Glutamatergic neuron (in vitro differentiated cells): ENCODE measurements at places on chromosomes 6 and 20. TPM values are rescaled to one million over a fixed set of nuclear protein-coding genes. Genes with fewer than 3 reads are reported as not detected.

The PARD6B gene
- total RNA-seq = 4.0 TPM

The SLC22A1 gene
- total RNA-seq = 2.2 TPM

The PPP1R14C gene
- 4.1 TPM for total RNA-seq

The DDX43 gene
- total RNA-seq = not detected

The FAM83C gene
- total RNA-seq = not detected

The TULP1 gene
- not detected for total RNA-seq

The VSTM2L gene
- 15.9 TPM for total RNA-seq

The KIF13A gene
- total RNA-seq = 26.7 TPM

The FHL5 gene
- total RNA-seq = not detected

The FAM162B gene
- total RNA-seq = not detected

The CCR6 gene
- total RNA-seq = not detected

The TBX18 gene
- total RNA-seq = 5.1 TPM

The SOX18 gene
- 0.66 TPM for total RNA-seq

The C4A gene
- 9.3 TPM for total RNA-seq

The SCRT2 gene
- 28.0 TPM for total RNA-seq

The SYS1 gene
- total RNA-seq = 17.7 TPM

The SYTL3 gene
- total RNA-seq = 2.8 TPM

The RHAG gene
- not detected for total RNA-seq

The MCHR2 gene
- total RNA-seq = not detected

The ADGRG6 gene
- not detected for total RNA-seq

The SLC32A1 gene
- total RNA-seq = 0.59 TPM

The NR2E1 gene
- total RNA-seq = not detected

The NNAT gene
- 1,047 TPM for total RNA-seq

The CDC40 gene
- total RNA-seq = 17.8 TPM

The MAFB gene
- 4.6 TPM for total RNA-seq

The GINS1 gene
- 5.3 TPM for total RNA-seq

The SLC4A11 gene
- total RNA-seq = 27.2 TPM

The WFDC10B gene
- not detected for total RNA-seq

The DACT2 gene
- total RNA-seq = 0.22 TPM

The OSBPL2 gene
- total RNA-seq = 42.6 TPM

The DZANK1 gene
- 6.4 TPM for total RNA-seq

The CBLN4 gene
- not detected for total RNA-seq

The UBR2 gene
- 32.3 TPM for total RNA-seq

The COL9A3 gene
- total RNA-seq = 78.7 TPM

The LTB gene
- total RNA-seq = not detected

The TUBB2B gene
- total RNA-seq = 1,777 TPM

The SAMD3 gene
- 1.6 TPM for total RNA-seq

The OPN5 gene
- total RNA-seq = not detected
